ENCODE measurements at places on chromosomes 11 and 22.

GRCh38 chr22:44281768-44282637, 30.7 kb downstream of the SHISAL1 start:
- no peak for DNase-seq

- DNase-seq: no peak
Measured at GRCh38 chr11:110219006-110219785, 77.2 kb downstream of the RDX start.

GRCh38 chr11:116852261-116853031, 15.0 kb upstream of the APOA1 start:
- peak; percentile 23 for DNase-seq

GRCh38 chr11:108206171-108206570, 16.3 kb downstream of the NPAT start:
- no peak for DNase-seq

DNA sequence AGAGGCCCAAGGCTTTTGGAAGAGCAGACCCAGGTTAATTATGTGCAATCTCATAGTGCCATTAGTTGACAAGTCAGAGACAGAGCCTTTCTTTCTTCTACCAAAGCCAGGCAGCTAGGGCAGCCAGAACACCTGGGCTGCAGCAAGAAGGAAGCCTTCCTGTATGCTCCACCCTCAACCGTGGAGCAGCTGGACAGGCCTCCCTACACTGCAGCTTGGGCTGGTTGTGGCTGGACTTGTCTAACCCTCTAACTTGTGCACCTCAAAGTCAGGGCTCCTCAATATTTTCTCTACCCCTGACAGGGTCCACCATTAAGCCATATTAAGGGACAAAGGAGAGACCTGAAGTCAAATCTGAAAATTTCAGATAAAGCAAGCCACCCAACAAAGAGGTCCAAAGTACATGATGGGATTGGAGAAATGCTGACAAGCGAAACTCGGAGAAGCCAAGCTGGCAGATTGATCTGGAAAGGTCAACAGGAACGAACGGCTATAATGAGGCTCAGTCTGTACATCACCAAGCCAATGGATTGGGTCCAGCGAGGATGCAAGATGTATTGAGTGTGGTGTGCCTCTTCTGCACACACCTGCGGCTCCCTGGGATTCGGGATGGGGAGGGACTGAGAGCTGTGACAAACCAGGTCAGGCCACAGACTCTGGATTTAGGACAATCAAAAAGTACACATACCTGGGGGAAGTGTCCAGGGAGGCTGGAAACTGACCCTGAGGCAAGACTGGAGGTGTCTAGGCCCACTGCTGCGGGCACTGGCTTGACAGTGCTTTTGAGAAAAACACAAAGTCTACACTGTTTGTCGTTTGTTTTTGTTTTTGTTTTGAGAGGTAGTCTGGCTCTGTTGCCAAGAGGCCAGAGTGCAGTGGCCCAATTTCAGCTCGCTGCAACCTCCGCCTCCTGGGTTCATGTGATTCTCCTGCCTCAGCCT, 11.7 kb upstream of the SLC43A3 start:
- no peak for DNase-seq

GRCh38 chr22:29154364-29155048, 51.2 kb upstream of the EMID1 start:
- peak; percentile 77 for DNase-seq

- peak; percentile 77 for DNase-seq
Measured at GRCh38 chr11:95067039-95067840, 521 bp downstream of the SRSF8 start.

GRCh38 chr11:83625336-83625735, 339.2 kb upstream of the CCDC90B start:
- DNase-seq: no peak

DNA sequence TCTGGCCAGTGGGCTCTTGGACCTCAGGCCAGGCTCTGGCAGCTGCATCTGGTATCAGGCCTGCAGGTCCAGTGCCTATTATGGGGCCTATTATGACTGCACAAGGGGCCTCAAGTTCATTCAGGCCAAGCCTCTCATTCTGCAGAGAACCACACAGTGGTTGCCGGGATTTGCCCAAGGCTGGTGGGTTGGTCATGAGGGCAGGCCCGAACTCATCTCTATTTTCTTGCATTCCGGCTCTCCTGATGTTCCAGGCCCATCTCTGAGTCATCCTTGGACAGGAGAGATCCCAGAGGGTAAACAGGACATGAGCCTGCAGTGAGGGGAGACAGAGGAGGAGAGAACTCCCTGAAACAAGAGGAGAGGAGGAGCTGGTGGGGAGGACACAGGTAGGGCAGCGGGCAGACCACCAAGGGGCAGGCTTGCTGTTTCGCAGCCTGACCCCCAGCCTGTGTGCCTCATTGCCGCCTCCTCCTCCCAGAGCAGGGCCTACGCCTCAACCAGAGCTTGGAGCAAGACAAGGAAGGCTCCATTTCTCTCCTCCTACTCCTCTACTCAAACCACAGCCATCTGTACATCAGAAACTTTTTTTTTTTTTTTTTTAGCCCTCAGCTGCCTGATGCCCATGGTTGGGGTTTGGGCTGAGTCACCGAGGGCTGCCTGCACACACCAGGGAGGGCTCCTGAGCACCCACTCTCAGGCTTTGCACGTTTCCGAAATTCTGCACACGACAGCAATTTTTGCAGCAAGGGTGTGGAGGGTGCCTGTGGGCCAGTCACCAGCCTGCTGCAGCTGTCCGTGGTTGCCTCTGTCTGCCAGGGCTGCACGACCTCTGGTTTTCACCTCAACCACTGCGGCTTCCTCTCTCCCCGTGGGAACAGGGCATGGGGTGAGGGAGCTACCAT, 12.7 kb upstream of the TREH start:
- DNase-seq: peak; percentile 72

- no peak for DNase-seq
Measured at GRCh38 chr22:42758931-42759629, 38.4 kb upstream of the A4GALT start.

Data from activated CD4-positive, alpha-beta T cell treated with anti-CD3 and anti-CD28 coated beads, Interleukin-2, amount 50 U/mL, for 48 hours (primary cell).